ENCODE measurements at places on chromosomes 2 and 18. TPM values are rescaled to one million over a fixed set of nuclear protein-coding genes. Genes with fewer than 3 reads are reported as not detected.

Gene GAL3ST2
- 0.19 TPM for total RNA-seq

Gene LHCGR
- total RNA-seq, result 0.92 TPM

Gene GPR45
- not detected for total RNA-seq

Gene HSPE1
- 165 TPM for total RNA-seq

Gene BMP10
- not detected for total RNA-seq

Gene NAT8
- not detected for total RNA-seq

Gene RPRM
- total RNA-seq, result 7.3 TPM

Gene DCDC2C
- total RNA-seq, result not detected
